HL-60 (cell line): ENCODE measurements at places on chromosomes 7 and 10.

- DNase-seq, result peak; percentile 38
Observed at GRCh38 chr7:81887098-81888090, 117.5 kb upstream of the HGF start.

- DNase-seq, result no peak
Observed at GRCh38 chr10:45566415-45566814, 106.2 kb downstream of the ZFAND4 start.

GRCh38 chr7:44876393-44876792 lies 8.9 kb downstream of the PURB start:
- no peak for DNase-seq

DNA sequence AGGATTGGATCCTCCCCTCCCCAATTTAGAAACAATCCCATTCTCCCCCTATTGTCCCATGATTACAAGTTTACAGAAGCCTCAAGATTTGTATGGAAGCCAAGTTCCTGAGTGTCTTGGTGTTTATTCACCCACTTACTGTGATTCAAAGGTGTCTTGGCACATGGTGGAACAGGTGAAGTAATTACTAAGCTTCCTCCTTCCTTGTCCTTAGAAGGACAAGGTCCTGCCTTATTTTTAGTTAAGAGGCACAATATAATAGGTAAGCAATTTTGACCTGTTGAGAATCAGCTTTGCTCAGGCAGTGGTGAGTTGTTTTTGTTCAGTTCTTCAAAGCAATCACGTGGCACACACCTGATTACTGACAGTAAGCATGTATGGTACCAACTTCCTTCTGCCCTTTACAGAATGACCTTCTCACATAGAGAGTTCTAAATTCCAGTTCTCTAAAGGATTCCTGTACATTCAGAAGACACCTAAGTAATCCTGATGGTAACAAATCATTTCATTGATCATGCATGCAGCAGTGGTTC lies 60.7 kb upstream of the SLC13A1 start:
- DNase-seq, result no peak

- DNase-seq, result no peak
Observed at GRCh38 chr7:43584195-43584586, 1.3 kb downstream of the STK17A start.

- DNase-seq, result no peak
Observed at GRCh38 chr7:45937862-45938261, 16.8 kb upstream of the IGFBP3 start.

DNA sequence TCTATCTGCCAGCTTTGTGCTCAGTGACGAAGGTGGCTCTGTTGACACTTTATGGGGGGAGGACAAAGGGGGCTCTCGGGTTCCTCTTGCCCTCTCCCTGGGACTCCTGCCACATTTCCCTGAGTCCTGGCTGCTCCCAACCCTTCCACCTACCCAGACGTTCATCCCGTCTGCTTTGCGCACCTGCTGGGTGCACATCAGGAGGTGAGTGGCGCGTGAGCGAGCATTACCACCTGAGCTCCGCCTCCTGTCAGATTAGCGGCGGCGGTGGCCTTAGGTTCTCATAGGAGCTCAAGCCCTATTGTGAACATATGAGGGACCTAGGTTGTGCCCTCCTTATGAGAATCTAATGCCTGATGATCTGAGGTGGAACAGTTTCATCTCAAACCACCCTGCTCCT lies 137.2 kb downstream of the DYNC2I1 start:
- no peak for DNase-seq

- no peak for DNase-seq
Observed at GRCh38 chr10:113131613-113132261, 181.7 kb downstream of the TCF7L2 start.

DNA sequence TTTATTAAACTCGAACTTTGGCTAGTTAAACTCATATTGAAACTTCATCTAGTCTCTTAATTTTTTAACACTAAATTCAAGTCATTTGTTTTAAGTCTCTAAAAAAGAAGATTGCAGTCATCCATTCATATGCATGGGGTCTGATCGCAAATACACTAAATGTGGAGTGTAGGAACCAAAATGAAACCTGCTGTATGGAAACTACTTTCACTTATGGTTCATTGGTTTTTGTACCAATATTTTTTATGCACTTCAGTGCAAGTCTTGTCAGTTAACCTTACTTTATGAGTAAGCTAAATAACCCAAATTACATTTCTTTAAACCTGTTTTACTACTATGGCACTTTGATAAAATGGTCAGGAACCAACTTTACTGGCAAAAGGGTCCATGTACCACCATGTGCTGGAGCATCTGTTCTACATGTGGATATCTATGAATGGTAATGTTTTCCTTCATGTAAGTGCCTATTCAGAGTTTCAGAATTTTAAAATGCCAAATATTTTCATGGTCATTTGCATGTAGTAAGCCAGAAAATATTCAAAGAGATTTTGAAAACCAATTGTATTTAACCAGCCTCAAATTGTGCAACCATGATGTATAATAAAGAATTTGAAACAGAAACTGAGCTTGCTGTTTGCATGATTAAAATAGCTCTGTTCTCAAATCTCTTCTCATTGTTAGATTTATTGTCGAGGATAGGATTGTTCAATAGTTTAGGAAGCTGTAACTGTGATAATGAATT lies 7.6 kb upstream of the SUPV3L1 start:
- no peak for DNase-seq

- no peak for DNase-seq
Observed at GRCh38 chr10:124156524-124157260, 63.3 kb upstream of the CHST15 start.

- no peak for DNase-seq
Observed at GRCh38 chr10:17811146-17811865, 2.2 kb downstream of the MRC1 start.

GRCh38 chr10:56035489-56035888 lies 325.6 kb downstream of the ZWINT start:
- no peak for DNase-seq

DNA sequence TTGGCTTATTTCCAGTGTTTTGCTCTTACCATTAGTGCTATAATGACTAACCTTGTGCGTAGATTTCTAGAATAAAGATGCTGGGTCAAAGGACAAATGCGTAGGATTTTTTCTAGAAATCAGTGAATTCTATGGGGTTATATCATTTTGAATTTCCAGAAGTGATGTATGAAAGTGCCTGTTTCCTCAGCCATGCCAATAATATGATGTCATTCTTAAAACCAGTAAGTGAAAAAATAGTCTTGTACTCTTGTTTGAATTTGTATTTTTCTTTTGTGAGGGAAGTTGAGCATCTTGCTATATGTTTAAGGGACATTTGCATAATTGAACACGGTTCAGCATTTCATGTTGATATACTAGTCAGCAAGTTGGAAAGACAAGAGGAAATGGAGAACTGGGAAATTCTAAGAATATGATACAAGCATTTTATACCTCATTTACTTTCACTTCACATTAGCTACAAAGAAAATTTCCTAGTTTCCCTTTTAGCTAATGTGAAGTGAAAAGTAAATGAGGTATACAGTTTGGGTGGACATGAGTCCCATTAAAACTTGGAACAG lies 3.8 kb upstream of the DNAH11 start:
- no peak for DNase-seq

- DNase-seq, result no peak
Observed at GRCh38 chr7:29990931-29991330, 1.3 kb upstream of the SCRN1 start.
